ENCODE measurements at places on chromosomes 5 and 9.

- DNase-seq, result no peak
Observed at GRCh38 chr5:61087921-61088320, 74.3 kb downstream of the SMIM15 start.

DNA sequence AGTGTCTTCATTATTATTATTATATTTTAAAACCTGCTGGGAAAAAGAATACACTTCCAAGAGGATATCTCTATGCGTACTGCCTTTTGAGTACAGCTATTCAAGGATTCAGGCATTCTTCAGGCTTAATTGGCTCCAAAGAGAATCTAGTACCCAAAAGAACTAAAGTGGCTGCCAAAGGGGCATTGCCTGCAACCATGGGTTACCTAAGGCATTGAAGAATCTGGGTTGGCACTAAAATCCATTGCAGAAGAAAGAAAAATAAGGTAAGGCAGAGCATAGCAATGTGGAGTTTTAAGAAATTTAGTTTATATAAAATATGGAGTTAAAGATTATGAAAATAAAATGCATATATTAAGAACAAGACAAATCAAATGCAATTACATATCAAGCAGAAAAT lies 223.5 kb downstream of the TMEM161B start:
- peak; percentile 36 for DNase-seq

- no peak for DNase-seq
Observed at GRCh38 chr5:178225174-178225573, 7.4 kb downstream of the PHYKPL start.

DNA sequence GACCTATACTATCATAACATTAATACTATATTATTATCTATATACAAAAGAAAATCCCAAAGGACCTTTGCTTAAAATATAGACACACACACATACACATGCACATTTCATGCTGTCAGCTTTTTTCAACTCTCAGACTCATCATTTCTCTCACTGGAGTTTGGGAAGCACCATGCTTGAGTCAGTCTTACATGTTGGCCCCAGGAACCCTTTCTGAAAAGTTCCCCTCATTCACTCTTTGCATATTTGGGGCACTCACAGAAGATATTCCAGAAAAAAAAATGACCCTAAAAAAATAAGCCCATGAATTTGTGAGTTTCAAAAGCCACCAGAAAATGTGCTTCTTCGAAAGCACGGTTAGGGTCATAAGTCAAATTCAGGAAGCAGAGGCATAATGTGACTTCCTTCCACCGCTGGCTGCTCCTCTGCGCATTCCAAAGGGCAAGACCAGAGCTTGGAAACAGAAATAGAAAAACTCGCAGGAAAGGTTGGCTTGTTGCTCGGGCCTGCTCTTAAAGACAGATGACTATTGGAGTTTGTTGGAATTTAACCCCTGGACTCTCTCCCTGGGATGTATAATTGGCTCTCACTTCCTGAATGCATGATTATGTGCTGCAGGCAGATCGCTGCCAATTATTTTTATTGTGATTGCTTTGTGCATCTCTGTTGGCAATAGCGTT lies 129.7 kb upstream of the IQGAP2 start:
- DNase-seq, result no peak

DNA sequence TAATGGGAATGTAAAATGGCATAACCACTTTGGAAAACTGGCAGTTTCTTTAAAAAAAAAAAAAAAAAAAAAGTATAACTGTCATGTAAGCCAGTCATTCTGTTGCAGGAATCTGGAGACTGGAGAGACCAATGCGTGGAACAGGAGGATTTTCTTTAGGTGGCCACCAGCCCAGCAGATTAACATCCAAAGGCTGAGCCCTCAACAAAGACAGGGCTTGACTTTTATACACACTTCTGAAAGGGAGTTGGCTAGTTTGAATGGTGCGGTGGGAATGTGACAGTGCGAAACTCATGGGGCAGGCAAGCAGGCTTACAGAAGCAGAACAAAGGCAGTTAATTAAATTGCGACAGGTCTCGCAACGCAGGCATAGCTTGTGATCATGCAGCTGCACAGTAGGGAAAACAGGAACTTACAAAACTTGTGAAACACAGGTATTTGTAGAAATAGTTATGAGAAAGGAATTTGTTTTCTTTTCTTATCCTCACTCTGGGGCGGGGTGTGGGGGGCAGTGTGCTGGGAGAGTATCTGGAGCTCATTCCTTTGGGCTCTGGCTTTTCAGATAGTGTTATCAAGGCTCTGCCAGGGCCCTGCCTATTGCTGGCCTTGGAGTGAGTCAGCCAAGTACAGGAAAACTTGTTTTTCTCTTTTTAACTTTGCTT lies 12.0 kb downstream of the UIMC1 start:
- no peak for DNase-seq

DNA sequence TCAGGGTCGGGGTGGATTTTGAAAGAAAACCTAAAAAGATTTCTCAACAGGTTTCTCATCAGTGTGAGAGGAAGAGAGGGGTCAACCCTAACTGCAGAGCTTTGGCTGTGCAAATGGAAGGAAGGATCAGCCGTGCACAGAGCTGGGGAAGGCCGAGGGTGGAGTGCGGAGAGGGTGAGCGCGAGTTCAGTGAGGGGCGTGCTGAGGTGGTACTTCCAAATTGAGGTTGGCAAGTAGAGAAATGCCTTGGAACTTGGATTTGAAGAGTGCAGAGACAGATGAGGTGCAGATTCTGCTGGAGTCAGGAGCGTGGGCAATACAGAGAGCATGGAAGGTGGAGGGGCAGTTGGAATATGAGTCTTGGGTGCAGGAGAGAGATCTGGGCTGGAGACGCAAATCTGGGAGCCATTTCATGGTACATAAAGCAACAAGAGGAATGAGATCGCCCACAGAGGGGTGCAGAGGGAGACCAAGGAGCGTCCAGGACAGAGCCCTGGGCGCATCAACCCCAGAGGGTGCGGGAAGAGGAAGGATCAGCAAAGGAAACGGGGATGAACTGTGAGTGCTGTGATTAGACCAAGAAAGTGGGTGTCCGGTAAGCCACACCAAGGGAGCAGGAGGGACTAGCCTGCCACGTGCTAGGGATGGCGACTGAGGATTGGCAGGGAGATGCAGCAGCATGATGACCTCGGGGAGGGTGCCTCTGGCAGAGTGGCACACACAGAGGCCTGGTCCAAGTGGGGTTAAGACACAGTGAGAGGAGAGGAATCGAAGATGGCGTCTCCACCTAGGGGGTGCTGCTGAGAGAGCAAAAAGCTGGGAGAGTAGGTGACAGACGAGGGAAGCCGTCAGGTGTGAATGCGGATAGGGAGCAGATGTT lies 105.8 kb downstream of the ADAMTS2 start:
- DNase-seq, result no peak

DNA sequence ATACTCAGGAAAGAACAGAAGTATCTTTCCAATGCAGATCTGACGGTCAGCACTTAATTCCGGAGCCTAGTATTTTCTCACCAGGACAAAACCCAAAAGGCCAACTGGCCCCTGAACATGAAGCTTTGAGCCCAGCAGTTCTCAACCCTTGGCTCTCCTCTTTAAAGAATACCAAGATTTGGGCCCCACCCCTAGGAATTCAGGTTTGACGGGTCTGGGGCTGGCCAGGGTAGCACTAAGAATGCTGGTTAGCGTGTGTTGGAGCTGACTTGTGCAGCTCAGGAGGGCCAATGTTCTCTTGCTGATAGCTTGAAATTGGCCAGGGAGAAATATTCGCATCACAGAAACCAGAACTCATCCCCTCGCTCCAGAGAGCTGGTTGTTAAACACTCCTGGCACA lies 88.3 kb upstream of the PTCH1 start:
- DNase-seq, result no peak

- DNase-seq, result no peak
Observed at GRCh38 chr5:1662559-1663085, 137.0 kb downstream of the MRPL36 start.

DNA sequence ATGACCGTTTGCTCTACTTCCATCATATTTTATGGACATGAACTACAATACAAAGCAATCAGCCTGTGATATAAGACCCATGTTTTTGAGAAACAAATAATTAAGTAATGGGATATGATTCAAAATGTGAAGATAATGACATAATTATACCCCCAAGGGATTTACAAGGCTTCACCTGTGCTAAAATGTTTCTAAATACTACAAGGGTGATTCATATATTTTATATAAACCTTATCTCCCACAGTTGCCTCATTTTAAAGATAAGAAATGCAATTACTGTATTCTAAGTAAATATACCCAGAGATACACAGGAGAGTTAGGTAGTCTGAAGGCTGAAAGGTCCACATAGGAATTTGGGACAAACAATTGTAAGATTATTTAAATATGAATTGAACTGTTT lies 662.0 kb upstream of the CHD1 start:
- DNase-seq, result no peak

DNA sequence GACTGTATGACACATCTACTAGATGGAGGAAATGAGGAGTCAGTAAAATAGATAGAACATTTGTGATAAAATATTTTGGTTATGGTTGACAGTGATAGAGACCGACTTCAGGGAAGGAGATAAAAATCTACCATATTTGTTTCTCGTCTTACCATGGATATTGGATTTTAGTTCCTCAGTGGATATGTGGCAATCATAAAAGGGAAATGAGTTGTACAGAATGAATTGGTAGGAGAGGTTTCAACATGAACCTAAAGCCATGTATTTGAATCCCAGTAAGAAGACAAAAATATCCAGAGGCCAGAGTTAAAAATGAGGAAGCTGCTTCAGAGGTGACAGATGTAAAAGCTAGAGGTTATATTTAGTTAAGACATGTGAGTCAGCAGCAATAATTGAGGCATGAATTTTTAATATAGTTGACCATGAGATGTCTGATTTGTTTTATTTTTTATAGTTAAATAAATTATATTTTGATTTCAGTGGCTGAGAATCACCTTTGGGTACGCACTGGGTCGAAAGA lies 480.4 kb upstream of the TUSC1 start:
- DNase-seq, result no peak

- DNase-seq, result no peak
Observed at GRCh38 chr5:40437452-40437861, 242.3 kb upstream of the PTGER4 start.

GRCh38 chr5:14676320-14676719 lies 11.8 kb downstream of the OTULIN start:
- no peak for DNase-seq

DNA sequence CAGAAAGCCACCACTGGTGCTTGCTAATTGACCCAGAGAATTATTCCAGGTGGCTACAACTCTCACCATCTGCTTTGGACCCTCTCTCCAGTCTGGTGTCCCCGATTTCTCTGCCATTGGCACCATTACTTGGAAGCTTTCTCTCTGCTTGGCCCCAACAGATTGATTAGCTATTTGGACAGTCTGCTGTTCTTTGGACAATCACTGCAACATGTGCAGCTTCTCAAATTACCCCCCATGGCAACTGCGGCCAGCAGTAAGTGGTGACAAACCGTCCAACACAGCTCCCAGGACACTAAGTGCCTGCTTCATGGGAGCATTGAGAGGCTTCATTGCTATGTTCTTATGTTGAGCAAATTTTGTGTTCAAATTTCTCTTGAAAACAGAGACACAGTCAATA lies 309.8 kb downstream of the TAF11L14 start:
- DNase-seq, result no peak

DNA sequence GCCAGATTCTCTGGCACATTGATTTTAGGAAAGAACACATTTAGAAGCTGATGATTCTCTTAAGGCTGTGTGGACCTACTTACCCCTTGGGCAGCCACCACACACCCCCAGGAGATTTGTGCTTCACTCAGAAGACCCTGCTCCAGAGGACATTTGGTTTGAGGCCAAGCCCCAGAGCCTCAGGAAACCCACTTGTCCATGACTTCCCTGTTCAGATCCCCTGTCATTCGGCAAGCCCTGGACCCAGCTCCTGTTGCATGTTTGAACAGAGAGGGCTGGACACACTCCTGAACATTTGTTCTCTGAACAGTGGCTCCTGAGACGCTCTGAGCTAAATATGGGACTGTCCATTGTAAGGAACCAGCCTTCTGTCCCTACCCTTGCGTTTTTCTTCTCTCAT lies 82.1 kb downstream of the AMBP start:
- DNase-seq, result no peak

GRCh38 chr5:114957384-114957783 lies 212.3 kb downstream of the TRIM36 start:
- no peak for DNase-seq

GRCh38 chr5:60945813-60946187 lies 795 bp downstream of the NDUFAF2 start:
- DNase-seq, result peak; percentile 33

DNA sequence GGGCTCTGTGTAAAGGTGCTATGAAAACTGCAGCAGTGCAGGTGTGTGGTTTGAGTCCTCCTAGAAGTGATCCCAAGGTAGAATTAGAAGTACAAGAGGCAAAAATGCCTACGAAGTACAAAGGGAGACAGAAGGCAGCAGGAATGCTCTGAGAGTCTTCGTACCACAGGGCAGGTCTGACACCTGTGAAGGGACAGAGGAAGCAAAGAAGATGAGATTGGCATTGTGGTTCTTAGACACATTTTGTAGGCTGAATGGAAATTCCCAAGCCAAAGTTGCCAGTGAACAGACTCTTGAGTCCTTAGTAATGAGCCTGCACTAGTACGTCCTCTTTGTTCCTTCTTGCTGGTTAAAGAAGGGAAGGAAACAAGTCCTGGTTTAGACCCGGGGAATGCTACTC lies 1.7 kb upstream of the LRRTM2 start:
- DNase-seq, result no peak

DNA sequence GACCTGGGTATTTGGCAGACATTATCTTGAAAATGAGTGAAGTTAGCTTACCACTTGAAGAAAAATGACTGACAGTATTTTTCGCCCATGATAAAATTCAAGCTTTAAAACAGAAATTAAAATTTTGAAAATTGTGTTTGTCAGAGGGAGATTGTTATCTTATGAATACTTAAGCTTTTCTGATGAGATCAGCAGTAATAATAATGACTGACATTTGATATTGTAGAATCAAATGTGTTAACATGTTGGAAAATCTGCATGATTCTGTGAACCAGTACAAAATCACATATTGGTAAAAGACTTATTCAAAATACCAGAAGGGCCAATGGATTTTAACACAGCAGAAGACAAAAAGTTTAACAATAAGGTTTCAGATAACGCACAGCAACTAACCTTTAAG lies 94.0 kb downstream of the MSX2 start:
- no peak for DNase-seq

DNA sequence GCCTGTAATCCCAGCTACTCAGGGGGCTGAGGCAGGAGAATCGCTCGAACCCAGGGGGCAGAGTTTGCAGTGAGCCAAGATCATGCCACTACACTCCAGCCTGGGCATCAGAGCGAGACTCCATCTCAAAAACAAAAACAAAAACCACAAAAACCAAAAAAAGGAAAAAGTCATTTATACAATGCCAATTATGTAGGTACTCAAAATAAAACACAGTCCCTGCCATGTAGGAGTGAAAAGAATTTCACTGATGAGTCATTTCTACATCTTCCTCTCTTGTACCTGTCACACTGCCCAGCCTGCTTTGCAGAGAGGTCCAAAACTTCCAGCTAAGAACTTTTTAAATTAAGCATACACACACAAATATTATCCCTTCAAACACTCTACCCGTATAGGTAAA lies 215.8 kb downstream of the EPB41L4A start:
- DNase-seq, result no peak

DNA sequence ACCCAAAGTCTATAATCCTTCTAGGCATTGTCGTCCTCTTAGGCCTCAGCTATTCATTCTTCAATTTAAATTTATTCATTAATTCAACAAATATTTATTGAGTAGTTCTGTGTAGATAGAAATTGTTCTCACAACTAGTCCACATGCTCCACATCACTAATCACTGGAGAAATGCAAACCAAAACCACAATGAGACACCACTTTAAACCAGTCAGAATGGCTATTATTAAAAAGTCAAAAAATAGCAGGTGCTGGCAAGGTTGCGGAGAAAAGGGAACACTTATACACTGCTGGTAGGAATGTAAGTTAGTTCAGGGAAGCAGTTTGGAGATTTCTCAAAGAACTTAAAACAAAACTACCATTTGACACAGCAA lies 51.1 kb upstream of the TNFSF15 start:
- DNase-seq, result no peak
